ENCODE measurements at places on chromosomes 16 and 17.

- H3K4me3 ChIP-seq = no peak overlapping the region
- H3K36me3 ChIP-seq = peaks cover 6% of the 10 kb centered on the region
- no peaks in the 10 kb centered on the region for H3K27me3 ChIP-seq
These were observed 28.5 kb upstream of the EFCAB13 start for GRCh38 chr17:47295037-47295873.

DNA sequence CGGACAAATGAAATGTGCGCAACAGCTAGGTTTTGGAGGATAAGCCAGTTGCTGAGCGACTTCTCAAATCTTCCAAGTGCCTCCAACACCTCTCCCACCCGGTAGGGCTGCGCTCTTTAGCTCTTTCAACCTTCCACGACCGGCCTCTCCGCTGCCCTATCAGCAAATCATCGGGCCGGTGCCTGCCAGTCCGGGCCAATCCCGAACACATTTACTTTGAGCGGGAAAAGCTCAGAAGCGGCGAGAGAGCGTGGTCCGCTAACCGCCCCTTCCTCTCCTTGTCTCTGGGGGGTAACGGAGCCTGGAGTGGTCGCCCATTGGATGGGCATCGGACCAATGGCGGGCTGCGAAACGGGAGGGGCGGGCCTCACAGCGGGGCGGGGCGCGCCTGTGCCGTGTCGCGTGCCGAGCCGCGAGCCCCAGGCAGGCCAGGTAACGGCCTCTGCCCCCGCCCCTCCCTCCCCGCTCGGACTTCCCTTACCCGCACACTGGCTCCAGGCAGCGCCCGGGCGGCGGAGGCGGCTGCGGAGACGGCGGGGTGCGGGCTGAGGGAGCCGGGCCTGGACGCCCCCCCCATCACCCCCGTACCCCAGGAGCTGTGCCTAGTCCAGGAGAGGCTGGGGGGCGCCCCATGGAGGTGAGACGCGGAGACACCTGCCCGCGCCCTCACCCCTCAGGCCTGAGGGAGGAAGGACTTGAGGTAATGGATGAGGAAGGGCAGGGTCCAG lies at the start of gene MEIOC:
TSS of gene MEIOC (plus strand) at position 486 of the 728 bp plus-strand sequence. CDS start at position 632, 146 bp downstream.
- no peak for DNase-seq
- no peaks in the 10 kb centered on the region for H3K4me1 ChIP-seq
- H3K27me3 ChIP-seq = no peaks in the 10 kb centered on the region
- no peaks in the 10 kb centered on the region for H3K36me3 ChIP-seq

DNA sequence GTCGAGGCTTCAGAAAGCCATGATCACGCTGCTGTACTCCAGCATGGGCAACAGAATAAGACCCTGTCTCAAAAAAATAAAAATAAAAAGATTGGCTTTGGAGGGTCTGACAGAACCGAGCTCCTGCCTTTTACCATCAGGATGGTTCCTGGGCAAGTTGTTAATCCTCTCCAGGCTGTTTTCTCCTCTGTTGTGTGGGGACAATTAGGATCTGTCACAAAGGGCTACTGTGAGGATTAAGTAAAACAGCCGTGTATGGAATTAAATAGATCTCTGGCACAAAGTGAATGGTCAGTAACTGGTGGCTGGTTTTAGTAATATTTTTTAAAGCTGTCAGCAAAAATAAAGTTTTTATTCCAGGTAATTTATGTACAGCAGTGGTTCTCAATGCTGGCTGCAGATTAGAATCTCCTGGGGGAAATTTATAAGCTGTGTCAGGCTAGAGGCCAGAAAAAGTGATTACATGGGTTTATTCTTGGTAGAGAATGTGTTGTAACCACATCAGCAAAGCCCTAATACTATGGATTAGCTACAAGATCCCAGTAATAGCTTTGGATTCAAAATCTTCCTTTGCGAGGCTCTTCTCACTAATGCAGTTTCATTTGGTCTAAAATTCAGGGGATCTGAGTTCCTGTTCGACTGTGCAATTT lies 47.2 kb downstream of the GPRC5B start:
- no peak overlapping the region for H3K4me3 ChIP-seq
- no peak overlapping the region for H3K27ac ChIP-seq
- DNase-seq = no peak
- H3K27me3 ChIP-seq = no peaks in the 10 kb centered on the region
- H3K4me1 ChIP-seq = peaks cover 25% of the 10 kb centered on the region
- no peaks in the 10 kb centered on the region for H3K36me3 ChIP-seq

GRCh38 chr16:57651344-57652333 lies 16.5 kb upstream of the ADGRG3 start:
- no peaks in the 10 kb centered on the region for H3K4me1 ChIP-seq
- no peak for DNase-seq
- no peak overlapping the region for H3K27ac ChIP-seq
- H3K4me3 ChIP-seq = no peak overlapping the region
- H3K36me3 ChIP-seq = no peaks in the 10 kb centered on the region

GRCh38 chr16:4684058-4684715 lies 9.2 kb upstream of the NUDT16L1 start:
- H3K4me1 ChIP-seq = no peaks in the 10 kb centered on the region
- H3K36me3 ChIP-seq = no peaks in the 10 kb centered on the region
- no peaks in the 10 kb centered on the region for H3K27me3 ChIP-seq
- no peak overlapping the region for H3K27ac ChIP-seq

DNA sequence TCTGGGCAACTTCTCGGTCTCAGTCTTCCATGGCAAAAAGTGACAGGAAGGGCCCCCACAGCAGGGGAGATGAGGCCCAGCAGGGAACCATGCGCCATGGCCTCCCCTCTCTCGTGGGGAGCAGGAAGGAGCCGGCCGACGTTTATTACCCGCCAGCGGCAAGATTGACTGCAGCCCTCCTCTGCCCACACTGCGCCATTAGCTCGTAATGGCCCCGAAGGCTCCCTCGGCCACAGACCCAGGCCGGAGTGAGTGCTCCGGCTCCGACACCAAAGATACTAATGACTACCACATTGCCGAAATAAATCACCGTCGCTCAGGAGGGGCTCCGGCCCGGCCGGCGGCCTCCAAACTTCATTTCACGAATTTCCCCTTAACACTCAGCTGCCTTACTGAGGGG lies 226.9 kb downstream of the C16orf78 start:
- peaks cover 23% of the 10 kb centered on the region for H3K4me1 ChIP-seq
- H3K4me3 ChIP-seq = no peak overlapping the region
- H3K36me3 ChIP-seq = no peaks in the 10 kb centered on the region
- H3K27ac ChIP-seq = no peak overlapping the region
- no peaks in the 10 kb centered on the region for H3K27me3 ChIP-seq

GRCh38 chr17:37182786-37183465 lies 192.9 kb upstream of the C17orf78 start:
- H3K4me1 ChIP-seq = peaks cover 10% of the 10 kb centered on the region
- H3K27ac ChIP-seq = no peak overlapping the region
- no peak for DNase-seq
- H3K4me3 ChIP-seq = no peak overlapping the region

GRCh38 chr17:27506348-27507218 lies 50.3 kb downstream of the KSR1 start:
- peaks cover 24% of the 10 kb centered on the region for H3K4me1 ChIP-seq
- no peaks in the 10 kb centered on the region for H3K36me3 ChIP-seq
- H3K4me3 ChIP-seq = no peak overlapping the region
- peak overlapping the region; percentile 6 for H3K27ac ChIP-seq

- H3K36me3 ChIP-seq = no peaks in the 10 kb centered on the region
- no peak overlapping the region for H3K27ac ChIP-seq
- peak; percentile 70 for DNase-seq
- H3K4me3 ChIP-seq = no peak overlapping the region
These were observed 185.4 kb downstream of the ABCC12 start for GRCh38 chr16:47970291-47970931.

GRCh38 chr16:87432330-87432915 lies 40.3 kb downstream of the MAP1LC3B start:
- H3K27me3 ChIP-seq = no peaks in the 10 kb centered on the region
- no peak overlapping the region for H3K27ac ChIP-seq
- peaks cover 3% of the 10 kb centered on the region for H3K4me1 ChIP-seq
- no peaks in the 10 kb centered on the region for H3K36me3 ChIP-seq
- H3K4me3 ChIP-seq = no peak overlapping the region

- H3K27ac ChIP-seq = no peak overlapping the region
- no peaks in the 10 kb centered on the region for H3K36me3 ChIP-seq
- H3K4me3 ChIP-seq = no peak overlapping the region
- H3K27me3 ChIP-seq = no peaks in the 10 kb centered on the region
These were observed 5.0 kb upstream of the BAHCC1 start for GRCh38 chr17:81390029-81390872.

DNA sequence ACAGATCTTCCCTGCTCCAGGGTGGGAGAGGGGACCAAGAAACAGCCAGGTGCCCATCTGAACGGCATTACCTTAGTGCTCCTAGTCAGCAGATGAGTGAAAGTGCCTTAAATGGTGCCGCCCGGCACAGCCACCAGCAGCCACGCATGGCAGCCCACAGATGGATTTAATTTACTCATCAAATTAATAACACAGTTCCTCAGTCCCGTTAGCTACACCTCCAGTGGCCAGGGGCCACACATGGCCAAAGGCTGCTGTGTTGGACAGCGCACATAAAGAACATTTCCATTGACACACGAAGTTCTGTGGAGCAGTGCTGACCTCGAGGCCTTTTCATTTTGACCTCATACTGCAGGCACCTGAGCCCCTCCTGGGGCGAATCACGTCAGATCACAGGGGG lies 166.3 kb downstream of the CMIP start:
- H3K27me3 ChIP-seq = no peaks in the 10 kb centered on the region
- H3K36me3 ChIP-seq = no peaks in the 10 kb centered on the region
- H3K4me3 ChIP-seq = no peak overlapping the region

DNA sequence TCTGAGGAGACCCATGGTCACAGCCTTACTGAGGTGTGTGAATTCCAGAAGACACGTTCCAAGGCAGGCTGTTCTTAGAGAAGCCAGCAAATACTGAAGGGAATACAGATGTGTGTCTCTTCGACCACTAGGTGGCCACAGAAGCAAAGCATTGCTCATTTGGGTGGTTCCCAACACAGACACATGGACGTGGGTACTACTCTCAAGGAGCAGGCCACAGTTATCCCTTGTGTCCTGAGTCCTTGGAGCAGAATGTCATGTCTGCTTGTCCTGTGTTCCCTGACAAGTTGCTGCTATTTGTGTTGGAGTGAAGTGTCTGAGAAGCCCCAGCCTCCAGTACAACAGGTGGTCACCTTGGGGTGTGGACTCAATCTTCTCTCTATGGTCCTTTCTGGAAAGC lies 30.3 kb downstream of the HMOX2 start:
- no peaks in the 10 kb centered on the region for H3K4me1 ChIP-seq
- no peak overlapping the region for H3K27ac ChIP-seq
- H3K36me3 ChIP-seq = peaks cover 14% of the 10 kb centered on the region

DNA sequence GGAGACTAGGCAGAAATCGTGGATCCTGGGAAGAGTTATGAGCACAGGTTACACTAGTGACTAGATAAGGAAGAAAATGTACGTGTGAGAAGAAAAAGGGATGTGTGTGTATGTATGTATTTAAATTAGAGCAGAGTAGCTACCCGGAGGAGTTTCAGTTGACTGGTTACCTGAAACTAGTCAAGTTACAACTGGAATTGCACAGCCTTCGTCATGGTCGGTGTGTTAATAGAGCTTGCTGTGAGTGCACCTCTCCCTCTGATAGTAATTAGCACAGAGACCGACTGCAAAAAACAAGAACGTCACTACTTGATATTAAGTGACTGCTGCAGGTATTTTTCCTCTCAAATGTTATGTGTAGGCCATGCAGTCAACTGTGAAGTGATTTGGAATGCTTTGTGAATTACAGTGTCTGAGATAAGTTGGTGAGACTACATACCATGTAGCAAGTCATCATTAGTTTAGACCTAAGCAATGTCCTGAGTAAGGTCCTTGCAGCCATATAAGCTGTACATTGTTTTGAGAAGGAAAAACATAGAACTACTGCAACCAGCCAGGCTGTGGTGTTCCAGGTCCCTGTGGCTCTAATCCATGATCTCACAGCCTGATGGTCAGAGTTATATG lies 95.7 kb downstream of the WNT3 start:
- no peaks in the 10 kb centered on the region for H3K36me3 ChIP-seq
- H3K4me3 ChIP-seq = no peak overlapping the region

DNA sequence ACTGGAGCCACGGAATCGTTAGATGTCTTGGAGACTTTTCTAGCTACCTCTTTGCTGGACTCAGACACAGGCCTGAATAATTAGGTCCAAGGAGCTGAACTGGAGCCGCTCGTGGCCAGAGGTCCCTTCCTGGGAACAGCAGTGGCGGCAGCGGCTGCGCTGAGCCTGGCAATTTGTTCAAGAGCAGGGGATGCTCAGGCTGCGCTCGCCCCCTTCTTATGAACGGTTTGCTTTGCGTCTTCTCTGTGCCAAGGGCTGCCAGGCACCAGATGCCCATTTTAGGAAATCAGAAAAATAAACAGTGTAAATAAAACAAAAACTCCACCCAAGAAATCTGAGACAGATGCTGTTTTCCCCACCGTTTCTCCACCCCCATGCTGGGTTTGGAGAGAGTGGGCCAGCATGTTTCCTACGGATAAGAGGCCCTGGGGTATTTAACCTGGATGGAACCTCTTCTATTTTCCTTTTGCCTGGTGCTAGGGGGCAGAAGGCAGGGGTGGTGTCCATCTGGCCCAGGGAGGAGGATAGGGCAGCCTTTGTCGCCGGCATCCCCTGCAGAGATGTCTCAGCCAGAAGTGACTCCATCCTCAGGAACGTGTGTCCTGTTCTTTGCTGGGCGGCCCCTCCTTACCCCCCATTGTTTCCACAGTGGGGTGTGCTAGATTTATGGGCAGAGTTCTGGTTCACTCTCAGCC lies 163.4 kb downstream of the SEC14L1 start:
- no peaks in the 10 kb centered on the region for H3K36me3 ChIP-seq
- DNase-seq = no peak
- no peak overlapping the region for H3K27ac ChIP-seq
- H3K4me1 ChIP-seq = peaks cover 15% of the 10 kb centered on the region
- no peak overlapping the region for H3K4me3 ChIP-seq
- no peaks in the 10 kb centered on the region for H3K27me3 ChIP-seq

GRCh38 chr17:2904135-2904534 lies 107.9 kb downstream of the RAP1GAP2 start:
- H3K36me3 ChIP-seq = no peaks in the 10 kb centered on the region
- no peaks in the 10 kb centered on the region for H3K27me3 ChIP-seq
- no peak for DNase-seq
- no peak overlapping the region for H3K4me3 ChIP-seq

GRCh38 chr17:61404913-61405685 lies 5.5 kb downstream of the TBX2 start:
- H3K27ac ChIP-seq = no peak overlapping the region
- H3K27me3 ChIP-seq = no peaks in the 10 kb centered on the region
- H3K36me3 ChIP-seq = peaks cover 58% of the 10 kb centered on the region
- DNase-seq = no peak
- H3K4me3 ChIP-seq = no peak overlapping the region

- H3K27ac ChIP-seq = no peak overlapping the region
- no peak overlapping the region for H3K4me3 ChIP-seq
- DNase-seq = no peak
- H3K36me3 ChIP-seq = no peaks in the 10 kb centered on the region
- peaks cover 48% of the 10 kb centered on the region for H3K27me3 ChIP-seq
These were observed 89.7 kb downstream of the MGAT5B start for GRCh38 chr17:76957678-76958464.

- no peak overlapping the region for H3K27ac ChIP-seq
- DNase-seq = no peak
- 0 out of 2 replicates have a peak, but pooled peaks cover 2% of the 10 kb centered on the region for H3K4me1 ChIP-seq
- H3K27me3 ChIP-seq = no peaks in the 10 kb centered on the region
- no peaks in the 10 kb centered on the region for H3K36me3 ChIP-seq
- no peak overlapping the region for H3K4me3 ChIP-seq
These were observed 17.1 kb upstream of the RHOT1 start for GRCh38 chr17:32124985-32125847.

GRCh38 chr16:2675021-2675420 lies 7.3 kb upstream of the KCTD5 start:
- H3K27ac ChIP-seq = no peak overlapping the region
- H3K4me3 ChIP-seq = no peak overlapping the region
- no peaks in the 10 kb centered on the region for H3K27me3 ChIP-seq
- H3K4me1 ChIP-seq = peaks cover 4% of the 10 kb centered on the region
- H3K36me3 ChIP-seq = no peaks in the 10 kb centered on the region

Data from SJCRH30 (cell line).